ENCODE measurements at places on chromosomes 16 and 17.

DNA sequence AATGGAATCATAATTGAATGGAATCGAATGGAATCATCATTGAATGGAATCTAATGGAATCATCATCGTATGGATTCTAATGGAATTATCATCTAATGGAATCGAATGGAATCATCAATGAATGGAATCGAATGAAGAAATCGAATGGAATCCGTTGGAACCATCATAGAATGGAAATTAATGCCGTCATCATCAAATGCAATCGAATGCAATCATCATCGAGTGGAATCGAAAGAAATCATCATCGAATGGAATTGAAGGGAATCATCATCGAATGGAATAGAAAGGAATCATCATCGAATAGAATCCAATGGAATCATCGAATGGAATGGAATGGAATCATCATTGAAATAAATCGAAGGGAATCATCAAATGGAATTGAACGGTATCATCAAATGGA lies 217.2 kb downstream of the SHCBP1 start:
- no peak for DNase-seq

DNA sequence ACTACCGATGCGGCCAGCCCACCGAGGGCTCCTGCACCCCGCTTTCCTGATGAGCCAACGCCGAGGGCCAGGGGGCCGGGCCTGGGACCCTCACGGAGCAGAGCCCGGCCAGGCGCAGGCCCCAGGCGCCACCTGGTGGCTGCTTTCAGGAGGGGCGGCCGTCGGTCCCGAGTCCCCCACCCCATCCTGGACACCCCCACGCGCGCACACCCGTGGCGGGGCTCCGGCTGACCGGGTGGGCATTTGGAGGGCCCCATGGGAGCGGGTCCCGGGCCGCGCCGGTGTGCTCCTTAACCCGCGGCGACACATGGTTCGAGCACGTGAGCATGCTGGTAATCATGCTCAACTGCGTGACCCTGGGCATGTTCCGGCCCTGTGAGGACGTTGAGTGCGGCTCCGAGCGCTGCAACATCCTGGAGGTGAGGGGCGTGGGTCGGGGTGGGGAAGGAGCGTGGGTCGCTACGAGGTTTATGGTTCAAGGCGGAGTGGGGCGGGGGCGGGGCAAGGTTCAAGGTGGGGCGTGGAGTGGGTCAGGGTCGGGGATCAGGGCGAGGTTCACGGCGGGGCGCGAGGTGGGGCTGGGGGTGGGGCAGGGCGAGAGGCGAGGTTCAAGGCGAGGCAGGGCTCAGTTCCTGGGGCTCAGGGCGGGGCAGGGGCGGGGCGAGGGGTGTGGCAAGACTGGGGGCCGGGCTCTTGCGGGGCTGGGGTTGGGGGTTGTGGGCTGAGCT lies 30.2 kb downstream of the TPSG1 start:
- no peak for DNase-seq

DNA sequence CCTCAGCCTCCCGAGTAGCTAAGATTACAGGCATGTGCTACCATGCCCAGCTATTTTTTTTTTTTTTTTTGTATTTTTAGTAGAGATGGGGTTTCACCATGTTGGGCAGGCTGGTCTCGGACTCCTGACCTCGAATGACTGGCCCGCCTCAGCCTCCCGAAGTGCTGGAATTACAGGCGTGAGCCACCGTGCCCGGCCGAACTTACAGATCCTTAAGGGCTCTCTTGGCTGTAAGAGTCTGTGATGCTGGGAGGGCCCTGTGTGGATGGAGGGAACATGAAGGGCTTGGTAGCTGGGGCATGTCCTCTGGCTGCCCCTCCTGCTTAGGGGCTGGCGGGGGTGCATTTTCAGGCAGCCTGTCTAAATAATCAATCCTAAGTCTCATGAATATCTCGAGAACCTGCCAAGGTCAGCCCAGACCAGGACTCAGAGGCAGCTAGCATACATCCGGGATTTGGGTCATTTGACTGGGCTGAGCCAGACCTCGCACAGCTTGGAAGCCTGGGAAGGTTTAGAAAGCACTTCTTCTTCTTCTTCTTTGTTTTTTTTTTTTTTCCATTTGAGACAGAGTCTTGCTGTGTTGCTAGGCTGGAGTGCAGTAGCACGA lies 17.1 kb downstream of the SPNS3 start:
- no peak for DNase-seq

DNA sequence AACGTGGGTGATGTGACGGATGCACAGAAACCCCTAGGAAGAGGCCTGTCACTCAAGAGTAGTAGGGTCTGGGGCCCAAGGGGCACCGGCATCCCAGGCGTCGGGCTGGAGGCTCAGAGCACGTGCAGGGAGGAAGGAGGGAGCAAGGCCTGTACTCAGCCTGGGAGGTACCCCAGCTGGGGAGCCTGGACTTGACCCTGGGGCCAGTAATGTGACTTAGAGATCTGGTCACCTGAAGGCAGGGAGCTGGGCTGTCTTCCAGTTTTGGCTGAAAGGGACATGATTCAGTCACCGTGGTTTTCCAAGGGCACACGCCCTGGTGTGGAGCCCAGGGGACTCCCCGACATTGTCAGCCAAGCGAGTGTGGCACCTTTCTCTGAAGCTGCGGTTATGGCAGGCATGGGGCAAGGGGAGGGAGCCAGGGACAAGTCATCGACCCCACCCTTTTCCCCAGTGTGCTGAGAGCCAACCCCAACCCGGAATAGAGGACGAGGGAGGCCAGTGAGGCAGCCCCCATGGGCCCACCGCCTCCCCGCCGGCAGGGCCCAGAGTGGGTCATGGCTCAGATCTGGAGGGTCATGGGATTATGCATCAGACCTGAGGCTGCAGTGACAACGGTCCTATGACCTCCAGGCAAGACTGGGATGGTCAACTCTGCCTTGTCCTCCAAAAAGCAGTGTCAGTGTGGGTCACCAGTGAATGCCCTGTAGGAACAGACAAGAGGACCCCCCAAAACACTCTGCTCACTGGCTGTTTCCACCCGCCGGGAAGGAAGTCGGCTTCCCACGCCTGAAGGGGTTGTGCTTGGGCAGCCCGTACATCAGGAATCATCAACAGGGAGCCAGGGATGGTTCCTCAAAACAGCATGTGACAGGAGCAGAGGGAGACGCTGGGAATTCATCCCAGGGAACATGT lies 41.9 kb downstream of the MEAK7 start:
- no peak for DNase-seq

- DNase-seq = no peak
Measured at GRCh38 chr16:79603055-79603454, 2.5 kb upstream of the MAF start.

DNA sequence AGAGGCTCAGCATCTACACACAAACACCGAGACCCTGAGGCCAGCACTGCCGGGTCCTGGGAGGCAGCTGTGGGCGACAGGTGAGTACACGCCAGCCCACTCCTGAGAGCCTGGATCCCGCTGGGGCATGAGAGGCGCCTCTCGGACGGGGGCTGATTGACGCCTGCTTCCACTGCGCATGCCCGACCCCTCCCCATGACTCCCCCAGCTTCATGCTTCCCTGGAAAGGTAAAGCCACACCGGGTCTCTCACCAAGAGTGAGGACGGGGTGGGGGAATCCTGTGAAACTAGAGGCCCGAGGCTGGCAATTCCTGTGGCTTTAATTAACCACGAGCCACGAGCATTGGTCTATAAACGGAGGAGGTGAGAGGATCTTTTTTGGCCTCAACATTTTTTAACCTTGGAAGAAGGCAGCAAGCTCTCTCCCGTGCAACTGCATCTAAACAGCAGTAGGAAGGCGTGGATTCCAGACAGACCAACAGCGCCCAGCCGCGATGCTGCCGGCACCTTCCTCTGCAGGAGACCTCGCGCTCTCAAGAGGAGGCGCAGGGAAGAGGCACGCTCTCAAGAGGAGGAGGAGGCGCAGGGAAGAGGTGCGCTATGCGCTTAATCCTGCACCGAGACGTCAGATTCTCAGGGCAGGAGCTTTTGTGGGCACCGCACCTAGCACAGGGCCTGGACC lies 71.8 kb upstream of the METRNL start:
- no peak for DNase-seq

DNA sequence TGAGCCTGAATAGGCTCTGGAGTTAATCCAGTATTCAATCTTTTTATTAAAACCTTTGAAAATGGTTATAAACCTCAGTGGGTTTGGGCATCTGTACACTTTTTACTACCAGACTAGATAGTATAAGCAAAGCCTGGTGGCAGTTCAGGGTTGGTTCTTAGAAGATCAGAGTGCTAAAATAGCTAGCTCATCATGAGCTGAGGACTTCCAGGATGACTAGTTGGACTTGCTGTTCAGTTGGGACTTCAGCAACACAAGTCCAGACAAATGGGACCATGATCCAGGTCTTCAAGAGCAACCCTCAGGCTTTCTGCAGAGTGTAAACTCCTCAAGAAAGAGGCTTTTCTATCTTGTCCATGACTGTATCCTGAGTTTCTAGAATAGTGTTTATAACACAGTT lies 1.2 kb upstream of the ZNF19 start:
- no peak for DNase-seq

DNA sequence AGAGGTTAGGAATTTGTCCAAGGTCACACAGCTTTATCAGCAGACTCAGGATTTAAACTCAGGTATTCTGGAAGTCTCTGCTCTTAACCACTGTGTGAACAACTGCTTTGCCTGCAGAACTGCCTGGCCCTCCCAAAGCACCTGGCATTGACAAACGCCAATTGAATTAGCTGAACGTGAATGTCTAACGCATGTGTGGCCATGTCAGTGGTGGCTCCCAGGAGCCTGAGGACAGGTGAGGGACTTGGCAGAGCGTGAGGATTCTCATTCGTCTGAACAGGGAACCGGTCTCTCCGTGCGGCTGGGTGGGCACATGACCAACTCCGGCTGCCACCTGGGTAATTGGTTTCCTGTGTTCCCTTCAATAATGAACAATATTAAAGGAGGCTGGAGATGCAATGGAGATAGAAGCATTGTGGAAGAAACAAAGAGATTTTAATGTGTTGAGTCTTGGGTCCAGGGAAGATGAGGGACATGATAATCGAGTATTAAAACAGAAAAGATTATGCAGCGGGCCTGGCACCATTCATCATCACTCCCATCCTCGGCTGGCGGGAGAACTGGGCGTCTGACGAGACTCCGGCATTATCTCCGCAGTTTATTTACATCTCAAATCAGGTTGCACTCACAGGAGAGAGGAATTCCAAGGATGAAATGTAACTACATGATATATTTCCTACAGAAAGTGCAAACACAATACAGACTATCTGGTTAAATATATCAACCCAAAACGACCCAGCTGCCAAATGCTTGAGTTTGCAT lies 113.5 kb downstream of the NPIPB5 start:
- DNase-seq = no peak

DNA sequence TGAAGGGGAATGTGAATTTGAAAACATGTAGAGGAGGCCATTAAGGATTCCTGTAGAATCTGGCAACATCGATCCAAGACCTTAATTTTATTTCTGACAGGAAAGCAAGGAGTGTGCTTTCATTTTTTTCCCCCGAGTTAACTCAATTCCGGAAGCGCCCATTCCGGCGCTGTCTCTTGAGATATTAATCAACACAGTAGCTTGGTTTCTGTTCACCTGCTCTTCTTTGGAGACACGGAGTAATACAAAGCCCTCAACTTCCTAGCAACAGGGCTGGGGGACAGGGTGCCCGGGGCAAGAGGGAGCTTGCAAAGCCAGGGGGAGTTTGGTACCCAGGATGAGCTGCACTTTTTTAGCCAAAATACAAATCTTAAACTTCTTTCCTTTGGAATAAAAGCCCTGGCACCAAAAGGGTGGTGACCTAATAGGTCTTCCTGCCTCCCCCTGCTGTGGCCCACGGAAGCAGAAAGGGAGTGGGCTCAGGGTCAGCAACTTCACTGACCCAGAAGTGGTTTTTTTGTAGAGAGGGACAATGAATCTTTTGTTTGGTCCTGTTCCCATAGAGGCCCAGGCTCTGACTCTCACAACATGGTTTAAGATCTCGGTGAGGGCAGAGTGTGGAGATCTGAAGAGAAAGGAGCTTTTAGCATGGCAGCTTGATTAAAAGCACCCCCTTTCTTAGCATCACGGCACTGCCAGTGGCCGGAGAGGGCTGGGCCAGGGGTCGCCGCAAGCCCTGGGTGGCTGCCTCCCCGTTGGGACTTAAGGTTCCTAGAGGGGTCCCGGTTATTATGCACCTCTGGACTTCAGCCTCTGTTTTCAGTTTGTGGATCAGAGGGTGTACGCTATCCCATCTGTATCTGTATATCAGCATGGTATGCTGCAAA lies 207.3 kb downstream of the CCDC182 start:
- DNase-seq = no peak

- DNase-seq = no peak
Measured at GRCh38 chr17:79970576-79971068, 65.0 kb downstream of the TBC1D16 start.

DNA sequence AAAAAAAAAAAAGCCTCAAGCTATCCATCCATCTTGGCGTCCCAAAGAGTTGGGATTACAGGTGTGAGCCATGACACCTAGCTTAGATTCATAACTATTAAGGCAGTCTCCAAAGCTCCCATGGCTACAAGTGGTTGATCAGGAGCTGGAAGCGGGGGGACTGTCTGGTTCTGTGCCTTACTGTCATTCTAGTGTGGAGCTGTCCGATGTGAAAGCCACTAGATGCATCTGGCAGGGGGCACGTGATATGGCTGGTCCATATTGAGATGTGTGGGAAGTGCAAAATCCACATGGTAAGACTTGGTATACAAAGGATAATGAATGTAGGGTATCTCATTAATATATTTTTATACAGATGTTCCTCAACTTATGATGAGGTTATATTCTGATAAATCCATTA lies 38.7 kb downstream of the KPNA2 start:
- DNase-seq = no peak

GRCh38 chr16:73764321-73764720 lies 532.3 kb upstream of the PSMD7 start:
- DNase-seq = no peak

GRCh38 chr17:41710472-41711090 lies 1.6 kb upstream of the GAST start:
- DNase-seq = no peak

GRCh38 chr16:57725554-57725953 lies 10.0 kb upstream of the KATNB1 start:
- no peak for DNase-seq

DNA sequence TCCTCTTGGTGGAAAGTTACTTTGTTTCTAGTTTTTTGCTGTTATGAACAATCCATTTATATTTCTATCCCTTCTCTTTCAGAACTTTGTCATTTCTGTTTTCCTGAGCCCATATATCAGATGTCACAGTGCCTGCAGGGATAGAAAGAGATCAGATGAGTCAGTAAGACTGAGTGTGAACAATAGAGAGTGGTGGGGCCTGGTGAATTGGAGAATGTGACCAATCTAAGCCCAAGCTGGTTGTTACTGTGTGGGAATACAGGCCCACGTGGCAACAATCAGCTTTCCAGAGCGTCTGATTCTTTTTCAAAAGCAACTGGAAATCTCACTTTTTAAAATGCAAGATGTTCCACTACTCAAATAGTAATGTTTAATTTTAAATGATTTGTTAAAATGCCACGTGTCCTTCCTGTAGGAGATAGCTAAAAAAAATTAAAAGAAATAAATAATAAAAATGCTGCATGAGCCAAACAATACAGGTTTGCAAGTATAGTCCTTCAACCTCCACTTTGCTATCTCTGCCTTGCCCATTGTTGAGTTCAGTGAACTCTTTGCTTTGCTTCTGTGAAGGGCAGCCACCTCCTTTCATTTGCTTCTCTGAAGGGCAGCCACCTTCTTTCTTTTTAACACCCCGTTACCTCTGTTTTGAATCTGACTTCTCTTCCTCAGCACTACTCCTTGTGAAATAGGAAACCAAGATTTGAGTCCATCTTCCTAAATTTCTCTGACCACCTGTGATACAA lies 9.6 kb downstream of the DCTN5 start:
- DNase-seq = no peak

- DNase-seq = no peak
Measured at GRCh38 chr16:67645397-67646121, 615 bp downstream of the CARMIL2 start.

GRCh38 chr17:1347589-1348323 lies 52.3 kb downstream of the YWHAE start:
- no peak for DNase-seq
